CD4-positive, alpha-beta memory T cell (primary cell): ENCODE measurements at places on chromosomes 2 and 18. TPM values are rescaled to one million over a fixed set of nuclear protein-coding genes. Genes with fewer than 3 reads are reported as not detected.

- DNase-seq, result no peak
Measured at GRCh38 chr2:126655051-126655450, 907 bp upstream of the GYPC start.

POTEJ gene
- not detected for total RNA-seq

DNA sequence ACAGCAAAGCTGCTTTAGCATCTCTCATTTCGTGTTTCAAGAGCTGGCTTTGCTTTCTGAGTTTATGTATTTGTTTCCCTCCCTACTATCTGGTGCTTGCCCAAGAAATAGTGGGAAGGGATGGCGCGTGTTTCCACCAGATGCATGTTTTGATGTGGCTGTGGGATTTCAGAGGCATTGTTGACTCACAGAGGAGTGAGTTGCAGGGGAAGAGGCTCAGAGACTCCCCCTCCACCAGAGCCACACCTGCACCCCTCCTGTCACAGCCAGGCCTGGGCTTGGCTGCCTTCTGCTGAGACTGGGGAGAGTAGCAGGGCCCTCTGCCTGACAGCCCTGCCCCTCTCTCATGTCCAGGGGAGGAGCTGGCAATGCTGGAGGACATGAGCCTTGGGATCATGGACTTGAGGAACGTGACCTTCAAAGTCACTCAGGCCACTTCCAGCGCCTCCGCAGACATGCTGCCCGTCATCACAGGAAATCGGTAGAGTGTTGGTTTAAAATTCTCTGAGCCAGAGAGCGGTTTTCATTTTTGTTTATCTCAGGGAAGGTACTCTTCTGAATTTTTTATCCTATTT, 42.9 kb downstream of the COA5 start:
- DNase-seq, result no peak

DNA sequence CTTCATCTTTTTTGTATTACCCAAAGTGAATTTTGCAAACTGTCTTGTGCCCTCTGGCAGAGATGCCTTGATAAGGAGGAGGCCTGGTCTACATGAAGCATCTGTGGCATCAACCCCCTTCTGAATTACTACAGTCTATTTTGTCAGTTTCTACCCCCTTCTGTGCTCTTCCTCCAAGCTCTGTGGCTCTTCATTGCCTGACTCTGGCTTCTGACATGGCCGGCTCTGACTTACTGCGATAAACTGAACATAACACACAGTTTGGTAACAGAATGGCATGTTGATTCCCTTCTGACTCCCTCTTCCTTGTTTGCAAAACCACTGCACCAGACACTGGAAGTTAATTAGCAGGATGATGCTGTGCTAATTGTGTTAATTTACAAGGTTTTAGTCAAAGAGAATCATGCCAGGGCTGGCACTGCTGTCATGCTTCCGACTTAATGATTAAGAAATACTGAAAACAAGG, 122.5 kb downstream of the FIGN start:
- DNase-seq, result no peak

REG3A gene
- total RNA-seq, result not detected

CERKL gene
- total RNA-seq, result 0.09 TPM

MXD1 gene
- 17.2 TPM for total RNA-seq

DNA sequence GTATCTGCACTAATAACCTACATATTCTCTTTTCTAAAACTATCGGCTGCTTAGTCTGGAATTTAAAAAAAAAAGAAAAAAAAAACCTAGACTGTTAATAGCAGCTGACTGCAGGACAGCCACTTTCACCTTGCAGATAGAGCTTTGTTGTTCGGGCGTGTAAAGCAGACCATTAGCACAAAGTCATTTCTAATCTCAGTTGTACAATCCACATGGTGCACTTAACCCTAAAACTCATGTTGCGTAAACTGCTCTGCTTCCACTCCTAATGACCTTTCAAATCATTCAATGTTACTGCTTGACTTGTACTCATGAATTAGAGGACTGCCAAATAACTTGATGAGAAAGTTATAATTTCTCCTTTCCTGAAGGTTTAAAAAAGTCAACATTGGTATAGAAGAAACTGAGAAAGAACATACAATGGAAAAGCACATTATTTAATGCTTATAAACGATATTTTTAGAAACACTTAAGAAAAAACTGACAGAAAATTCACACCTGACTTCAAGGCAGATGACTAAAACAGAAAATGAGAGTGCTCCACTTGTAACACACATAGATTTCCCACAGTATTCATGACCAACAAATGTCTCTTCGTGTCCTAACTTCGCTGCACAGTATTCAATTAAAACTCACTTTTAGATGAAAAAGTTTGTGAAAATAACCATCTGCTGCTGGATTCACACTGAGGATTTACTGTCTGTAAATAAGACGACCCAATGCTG, 2.6 kb downstream of the CDH2 start:
- DNase-seq, result no peak

DNA sequence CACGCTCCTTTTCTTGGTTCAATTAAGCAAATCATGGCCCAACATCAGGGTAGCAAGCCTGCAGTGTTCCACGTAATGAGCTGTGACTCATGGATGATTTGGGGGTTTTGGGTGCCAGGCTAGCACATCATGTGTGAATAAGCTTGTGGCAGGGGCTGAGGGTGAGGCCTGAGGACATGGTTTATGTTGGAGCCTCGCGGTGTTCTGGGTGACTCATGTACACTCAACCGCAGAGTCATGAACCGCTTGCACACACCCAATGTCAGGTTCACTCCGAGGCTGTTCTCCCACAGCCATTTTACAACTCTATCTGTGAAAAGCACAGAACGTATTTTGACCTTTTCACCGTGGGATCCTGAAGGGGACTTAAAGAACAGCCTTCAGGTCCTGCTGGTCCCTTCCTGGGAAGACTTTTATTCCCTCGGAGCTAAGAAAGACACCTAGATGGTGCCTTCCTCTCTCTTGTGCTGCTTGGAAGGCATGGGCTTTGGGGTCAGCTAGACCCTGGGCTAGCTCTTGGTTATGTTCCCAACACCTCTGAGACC, 139.9 kb upstream of the ZEB2 start:
- DNase-seq, result peak; percentile 29

GRCh38 chr18:78001811-78002210, 752.2 kb downstream of the GALR1 start:
- DNase-seq, result no peak

DNA sequence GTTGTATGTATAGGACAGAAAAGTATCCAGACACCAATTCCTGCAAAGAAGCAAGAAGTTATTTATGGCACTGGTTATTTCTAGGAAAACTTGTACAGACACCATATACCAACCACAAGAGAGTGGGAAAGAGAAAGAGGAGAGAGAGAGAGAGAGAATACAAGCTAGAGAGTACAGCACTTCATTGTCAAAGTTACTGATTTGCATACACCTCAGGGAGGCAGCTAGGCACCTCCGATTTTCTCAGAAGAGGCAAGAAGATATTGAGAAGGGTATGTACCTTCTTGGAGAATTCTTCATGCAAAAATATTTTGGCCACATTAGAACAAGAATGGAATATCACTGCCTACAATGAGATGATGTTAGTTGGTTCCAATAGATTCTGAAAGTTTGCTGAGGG, 333.9 kb upstream of the PIK3C3 start:
- no peak for DNase-seq

C2orf80 gene
- total RNA-seq, result not detected

PIGN gene
- total RNA-seq, result 27.7 TPM

- DNase-seq, result no peak
Measured at GRCh38 chr18:22168360-22168921, 948 bp upstream of the GATA6 start.

GRCh38 chr18:9905401-9905922, 8.4 kb upstream of the VAPA start:
- DNase-seq, result no peak

DNA sequence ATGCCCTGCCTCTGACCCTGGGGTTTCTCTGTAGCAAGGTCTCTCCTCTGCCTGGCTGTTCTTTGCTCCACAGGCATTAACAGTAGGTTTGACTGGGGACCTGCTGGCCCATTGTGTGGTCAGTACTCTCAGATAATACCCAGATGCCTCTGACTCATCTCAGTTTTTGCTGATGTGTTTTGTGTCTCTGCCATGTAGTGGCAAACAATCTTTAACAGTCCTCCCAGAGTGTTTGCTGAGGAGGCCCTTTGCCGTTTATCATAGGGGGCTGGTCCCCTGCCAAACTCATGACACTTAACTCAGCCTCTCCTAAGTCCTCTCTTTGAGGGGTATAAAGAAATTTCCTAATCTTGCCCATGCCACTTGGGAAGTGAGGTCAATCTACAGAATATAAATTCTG, 793.7 kb upstream of the FANCL start:
- DNase-seq, result no peak

- no peak for DNase-seq
Measured at GRCh38 chr2:62334440-62335058, 138.6 kb downstream of the B3GNT2 start.

- no peak for DNase-seq
Measured at GRCh38 chr2:170155723-170156253, 22.2 kb upstream of the MYO3B start.

- DNase-seq, result no peak
Measured at GRCh38 chr2:176599796-176600485, 330.7 kb downstream of the MTX2 start.

TTN gene
- total RNA-seq, result 8.6 TPM

DNA sequence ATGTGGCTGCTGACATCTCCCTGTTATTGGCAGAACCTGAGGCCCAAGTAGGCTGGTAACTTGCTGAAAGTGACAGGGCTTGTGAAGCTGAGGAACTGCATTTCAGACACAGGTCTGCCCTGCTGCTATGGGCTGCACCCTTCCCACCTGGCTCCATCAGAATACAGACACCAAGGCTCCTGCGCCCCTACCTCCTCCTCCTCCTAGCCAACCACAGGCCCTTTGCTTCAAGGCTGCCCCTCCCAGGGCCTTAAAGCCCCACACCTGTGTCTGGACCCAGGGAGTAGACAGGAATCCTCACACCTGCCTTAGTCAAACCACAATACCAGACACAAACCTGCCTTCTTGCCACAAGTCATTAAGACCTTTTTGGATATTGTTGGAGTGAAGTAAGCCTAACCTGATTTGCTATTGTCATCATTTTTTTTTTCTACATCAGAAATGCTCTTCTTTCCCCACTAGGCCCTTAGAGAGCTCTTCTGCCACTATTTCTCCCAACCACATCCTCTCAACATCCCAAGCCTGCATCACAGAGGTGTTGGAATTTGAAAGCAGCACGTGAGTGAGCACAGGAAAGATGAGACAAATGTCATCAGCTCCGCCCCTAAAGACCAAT, 489.7 kb downstream of the EIPR1 start:
- DNase-seq, result no peak

GRCh38 chr2:149365931-149366583, 35.7 kb downstream of the LYPD6 start:
- DNase-seq, result no peak

DNA sequence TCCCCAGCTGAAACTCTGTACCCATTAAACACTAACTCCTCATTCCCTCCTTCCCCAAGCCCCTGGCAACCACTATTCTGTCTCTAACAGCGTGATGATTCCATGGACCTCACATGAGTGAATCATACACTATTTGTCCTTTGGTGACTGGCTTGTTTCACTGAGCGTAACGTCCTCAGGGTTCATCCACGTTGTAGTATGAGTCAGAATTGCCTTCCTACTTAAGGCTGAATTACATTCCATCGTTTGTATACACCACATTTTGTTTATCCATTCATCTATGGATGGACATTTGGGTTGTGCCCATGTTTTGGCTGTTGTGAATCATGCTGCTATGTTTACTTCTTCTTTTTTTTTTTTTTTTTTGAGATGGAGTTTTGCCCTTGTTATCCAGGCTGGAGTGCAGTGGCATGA, 19.6 kb upstream of the CABLES1 start:
- DNase-seq, result no peak

- DNase-seq, result no peak
Measured at GRCh38 chr2:240589850-240590525, 3.5 kb downstream of the CAPN10 start.

DNA sequence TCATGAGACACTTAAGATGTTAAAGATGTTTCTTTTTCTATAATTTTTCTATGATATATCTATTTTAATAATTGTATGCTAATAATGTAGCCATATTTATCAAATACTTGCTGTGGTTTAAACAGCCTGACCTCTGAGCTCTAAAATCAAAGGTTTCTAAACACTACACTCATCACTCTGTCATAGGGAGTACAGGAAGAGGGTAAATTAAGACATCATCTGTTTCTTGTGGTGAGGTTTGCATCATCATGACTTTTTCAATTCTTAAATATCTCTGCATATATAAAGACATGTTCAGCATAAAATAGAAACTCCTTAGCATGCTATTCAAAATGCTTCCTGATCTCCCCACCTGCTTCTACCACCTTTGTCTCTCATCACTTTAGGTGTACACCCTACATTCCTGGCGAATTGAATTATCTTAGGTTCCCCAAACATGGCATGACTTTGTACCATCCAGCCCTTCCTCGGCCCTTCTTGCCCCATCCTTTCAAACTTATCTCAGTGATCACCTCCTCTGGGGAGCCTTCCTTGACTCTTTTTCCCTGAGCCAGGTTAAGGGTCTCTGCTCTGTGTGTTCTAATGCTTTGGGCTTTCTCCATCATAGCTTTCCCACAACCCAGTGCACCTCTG, 105.3 kb upstream of the TTN start:
- no peak for DNase-seq

GRCh38 chr2:27708666-27709065, 45.0 kb downstream of the SLC4A1AP start:
- no peak for DNase-seq

DLGAP1 gene
- 0.17 TPM for total RNA-seq

TNFRSF11A gene
- total RNA-seq, result 1.3 TPM

GRCh38 chr2:161337247-161337646, 29.0 kb downstream of the PSMD14 start:
- no peak for DNase-seq
